A172 (cell line): ENCODE measurements at places on chromosomes 12 and 14. TPM values are rescaled to one million over a fixed set of nuclear protein-coding genes. Genes with fewer than 3 reads are reported as not detected.

GRCh38 chr14:46490238-46490685, 161.3 kb downstream of the RPL10L start:
- DNase-seq = peak; percentile 13

APOF gene
- not detected in 2 replicates for total RNA-seq

DNA sequence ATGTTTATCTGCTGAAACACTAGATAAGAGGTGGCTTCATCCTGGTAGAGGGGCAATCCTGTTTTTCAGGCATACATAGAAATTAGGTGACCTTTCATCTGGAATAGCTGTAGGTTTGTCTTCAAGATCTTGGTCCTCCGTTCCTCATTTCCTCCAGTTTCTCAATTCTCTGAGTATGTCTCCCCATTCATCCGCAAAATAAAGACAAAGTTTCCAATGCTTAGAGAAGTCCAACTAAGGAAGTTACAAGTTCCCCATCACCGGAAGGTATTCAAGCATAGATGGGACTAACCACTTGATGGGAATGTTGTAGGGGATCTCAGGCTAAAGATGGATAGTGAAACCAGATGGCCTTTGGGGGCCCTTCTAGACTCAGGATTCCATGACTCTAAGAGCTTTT, 34.3 kb downstream of the ERG28 start:
- no peak for DNase-seq

- peak; percentile 51 for DNase-seq
Measured at GRCh38 chr12:21416511-21417121, 20.8 kb upstream of the PYROXD1 start.

ANKRD33 gene
- not detected in 2 replicates for total RNA-seq

GRCh38 chr12:9796971-9797370, 30.3 kb upstream of the KLRF1 start:
- no peak for DNase-seq

IRAK4 gene
- total RNA-seq = 13.9 and 16.8 TPM in 2 replicates

ANKLE2 gene
- total RNA-seq = 98.6 and 101 TPM in 2 replicates

DNA sequence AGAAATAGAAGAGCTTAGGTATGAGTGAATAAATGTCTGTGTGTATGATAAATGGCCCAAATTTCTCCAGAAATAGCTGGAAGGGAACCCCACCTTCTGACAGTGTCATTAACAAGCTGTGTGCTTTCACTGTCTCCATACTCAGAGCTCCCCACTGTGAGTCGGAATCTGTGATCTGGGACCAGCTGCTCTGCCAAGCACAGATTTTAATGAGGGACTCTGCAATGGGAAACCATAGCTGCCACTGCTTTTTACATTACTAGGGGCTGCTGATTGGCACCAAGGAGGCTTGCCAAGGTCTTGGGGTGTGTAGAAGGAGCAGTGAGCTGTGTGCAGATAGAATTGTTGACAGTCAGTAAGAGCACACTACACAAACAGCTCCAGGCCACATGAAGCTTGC, 244.2 kb upstream of the CCDC196 start:
- no peak for DNase-seq
